Esophagus squamous epithelium (tissue), 5 donors: ENCODE measurements at places on chromosomes 4 and X.

GRCh38 chr4:100162027-100162685, 28.1 kb downstream of the DDIT4L start:
- no peak for DNase-seq

DNA sequence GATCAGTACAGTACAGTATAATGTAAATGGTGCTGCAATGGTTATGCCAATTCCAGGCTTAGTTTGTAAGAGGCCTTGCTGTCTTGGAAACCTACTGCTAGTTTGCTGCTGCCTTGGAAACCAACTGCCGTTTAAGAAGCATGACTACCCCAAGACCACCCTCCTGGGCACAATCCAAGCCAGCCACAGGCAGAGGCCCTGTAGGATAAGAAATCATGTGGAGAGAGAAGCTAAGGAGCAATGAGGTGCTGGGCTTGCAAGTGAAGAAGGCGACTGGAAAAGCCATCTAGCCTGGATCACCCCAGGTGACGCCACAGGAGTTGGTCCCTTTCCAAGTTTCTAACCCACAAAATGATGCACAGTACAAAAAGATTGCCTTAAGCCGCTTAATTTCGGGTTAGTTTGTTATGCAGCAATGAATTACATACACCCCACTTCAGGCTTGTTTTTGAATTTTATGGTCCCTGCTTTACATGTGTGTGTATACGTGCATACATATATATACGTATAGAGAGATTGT, 16.9 kb downstream of the ZFP42 start:
- DNase-seq: no peak

GRCh38 chrX:318739-319578, at the start of gene GTPBP6:
TSS of gene GTPBP6 (minus strand) at chrX:318796. CDS start at chrX:318787, 9 bp downstream.
- DNase-seq: no peak

GRCh38 chrX:78957049-78957767, 12.0 kb downstream of the P2RY10 start:
- DNase-seq: no peak

- no peak for DNase-seq
Measured at GRCh38 chr4:89586318-89586717, 250.6 kb downstream of the SNCA start.

DNA sequence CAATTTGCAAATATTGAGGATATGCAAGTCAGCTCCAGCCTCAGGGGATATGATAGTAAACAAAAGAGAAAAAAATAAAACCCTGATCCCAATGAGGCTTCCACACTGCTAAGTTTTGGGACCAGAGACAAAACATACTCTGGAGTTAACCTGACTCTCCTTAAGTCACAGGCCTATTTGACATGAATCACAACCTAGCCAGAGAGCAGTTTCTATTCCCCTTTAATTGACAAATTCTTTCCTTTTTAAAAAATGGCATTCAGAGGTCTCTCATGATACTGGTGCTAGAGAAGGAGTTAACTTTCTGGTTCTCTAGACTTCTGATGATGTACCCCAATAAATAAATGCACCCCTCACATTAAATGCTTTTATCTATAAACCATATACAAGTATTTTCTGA, 8.8 kb downstream of the ACSL1 start:
- DNase-seq: no peak

DNA sequence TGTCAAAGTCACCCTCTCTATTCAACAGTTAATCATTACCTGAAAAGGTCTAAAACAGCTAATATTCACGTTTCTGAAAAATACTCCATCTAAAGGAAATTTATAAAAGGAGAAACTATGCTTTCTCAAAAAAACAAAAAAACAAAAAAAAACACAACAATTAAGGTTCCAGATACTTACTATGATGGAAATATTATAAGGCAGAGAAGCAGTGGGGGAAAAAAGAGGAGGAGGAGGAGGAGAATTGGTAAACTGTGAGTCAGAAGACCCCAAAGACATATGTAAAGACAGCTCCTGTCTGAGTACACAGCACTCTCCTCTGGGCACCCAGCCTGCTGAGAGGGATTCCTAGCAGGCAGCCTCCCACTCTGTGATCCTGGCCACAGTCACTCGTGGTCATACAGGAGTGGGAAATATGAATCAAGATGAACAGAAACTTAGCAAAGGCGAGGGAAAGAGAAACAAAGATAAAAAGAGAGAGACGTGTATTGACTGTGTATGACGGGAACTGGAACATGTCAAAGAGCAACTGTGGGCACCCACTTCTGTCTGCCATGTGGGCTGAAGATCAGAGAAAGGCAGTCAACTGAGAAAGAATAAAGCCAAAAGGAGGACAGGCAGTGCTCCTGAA, 12.5 kb downstream of the KLHL15 start:
- no peak for DNase-seq

GRCh38 chr4:88009871-88010270, 2.4 kb downstream of the PKD2 start:
- DNase-seq: no peak

DNA sequence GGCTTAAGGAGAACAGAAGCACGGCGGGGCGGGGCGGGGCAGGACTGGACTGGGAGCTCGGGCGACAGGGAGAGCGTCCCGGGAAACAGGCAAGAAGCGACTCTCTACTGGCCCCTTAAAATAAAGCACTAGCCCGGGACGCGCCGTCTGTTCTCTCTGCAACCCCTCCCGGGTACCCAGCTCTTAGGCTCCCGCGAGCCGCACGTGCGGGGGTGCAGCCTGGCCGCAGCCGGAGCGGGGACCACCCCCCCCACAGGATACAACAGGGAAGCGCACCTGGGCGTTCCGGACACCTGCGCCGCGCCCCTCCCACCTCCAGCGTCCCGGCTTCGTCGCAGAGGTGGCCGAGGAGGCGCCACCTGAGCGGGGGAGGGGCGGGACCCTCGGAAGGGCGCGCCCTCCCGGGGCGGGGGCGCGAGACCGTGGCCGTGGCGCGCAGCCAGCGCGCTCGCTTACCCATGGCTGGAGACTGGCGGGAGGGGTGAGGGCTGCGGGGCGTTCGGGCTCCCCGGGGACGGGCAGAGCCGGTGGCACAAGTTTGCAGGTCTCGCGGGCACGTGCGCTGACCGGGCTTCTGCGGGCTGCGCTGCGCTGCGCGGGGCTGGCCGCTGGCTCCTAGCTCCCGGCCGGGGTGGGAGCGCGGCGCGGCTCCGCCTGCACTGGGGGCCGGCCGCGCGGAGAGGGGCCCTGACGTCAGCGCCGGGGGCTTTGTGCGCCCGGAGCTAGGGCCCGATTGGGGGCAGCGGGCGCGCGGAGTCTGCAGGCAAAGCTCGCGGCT, 91.5 kb downstream of the GEMIN8 start:
- DNase-seq: no peak

GRCh38 chr4:79980448-79980847, 92.6 kb downstream of the ANTXR2 start:
- no peak for DNase-seq

GRCh38 chr4:160182727-160183126, 1079.8 kb downstream of the RAPGEF2 start:
- no peak for DNase-seq

DNA sequence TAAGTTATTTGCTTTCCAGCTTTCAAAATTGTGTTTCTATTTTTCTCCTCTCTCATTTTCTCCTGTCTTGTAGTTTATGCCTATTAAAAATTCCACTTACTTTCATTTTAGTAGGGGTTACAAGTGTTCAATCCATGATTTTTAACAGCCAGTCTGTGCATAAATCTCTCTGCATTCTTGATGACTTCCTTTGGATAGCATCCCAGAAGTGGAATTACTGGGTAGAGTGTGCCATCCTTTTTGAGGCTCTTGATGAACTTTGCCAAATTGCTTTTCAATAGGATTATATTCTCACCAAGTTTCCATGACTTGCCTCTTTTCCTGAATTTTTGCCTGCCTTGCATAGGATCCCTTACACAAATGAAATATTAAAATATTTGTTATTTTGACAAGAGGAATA, 58.5 kb downstream of the DIPK2B start:
- no peak for DNase-seq

DNA sequence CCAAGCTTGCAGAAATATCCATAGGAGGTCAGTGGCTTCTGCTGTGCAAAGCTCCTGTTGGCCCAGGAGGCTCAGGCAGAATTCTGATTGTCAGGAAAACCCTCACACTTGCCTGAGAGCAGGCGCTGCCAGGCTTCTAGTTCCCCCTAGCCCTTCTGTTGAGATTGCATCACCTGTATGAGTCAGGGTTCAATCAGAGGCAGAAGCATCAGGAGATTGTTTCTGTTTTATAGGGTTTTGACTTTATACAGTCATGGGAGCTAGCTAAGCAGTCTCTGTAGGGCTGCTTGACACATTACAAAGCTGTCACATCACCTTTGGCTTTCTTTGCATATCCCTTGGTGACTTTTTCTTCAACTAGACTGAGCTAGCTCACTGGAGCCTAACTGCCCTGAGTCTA, 27.8 kb downstream of the DIPK2B start:
- DNase-seq: no peak

- no peak for DNase-seq
Measured at GRCh38 chr4:8239661-8240060, 29.9 kb upstream of the HTRA3 start.

- no peak for DNase-seq
Measured at GRCh38 chr4:16677001-16677944, 221.2 kb downstream of the LDB2 start.

GRCh38 chr4:152780267-152780778, 569 bp downstream of the ARFIP1 start:
- no peak for DNase-seq

DNA sequence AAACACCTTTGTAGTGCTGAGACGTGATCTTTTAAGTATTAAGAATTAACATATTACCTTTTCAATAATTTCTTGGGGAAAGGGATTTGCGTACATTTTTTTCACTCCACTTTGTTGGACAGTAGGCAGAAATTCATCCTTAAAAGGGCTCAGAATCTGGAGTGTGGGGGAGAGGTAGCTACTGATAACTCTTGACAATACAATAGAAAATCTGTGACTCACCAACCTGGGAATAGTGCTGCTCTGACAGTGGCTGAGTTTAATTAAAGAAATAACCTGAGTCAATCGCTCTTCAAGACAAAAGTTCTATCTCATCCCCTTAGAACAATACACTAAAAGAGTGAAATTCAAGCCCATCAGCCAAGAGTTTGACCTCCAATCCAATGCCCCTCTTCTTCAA, 60.2 kb downstream of the SLC9A7 start:
- DNase-seq: no peak

- no peak for DNase-seq
Measured at GRCh38 chrX:70427365-70427764, 4.3 kb downstream of the GDPD2 start.

DNA sequence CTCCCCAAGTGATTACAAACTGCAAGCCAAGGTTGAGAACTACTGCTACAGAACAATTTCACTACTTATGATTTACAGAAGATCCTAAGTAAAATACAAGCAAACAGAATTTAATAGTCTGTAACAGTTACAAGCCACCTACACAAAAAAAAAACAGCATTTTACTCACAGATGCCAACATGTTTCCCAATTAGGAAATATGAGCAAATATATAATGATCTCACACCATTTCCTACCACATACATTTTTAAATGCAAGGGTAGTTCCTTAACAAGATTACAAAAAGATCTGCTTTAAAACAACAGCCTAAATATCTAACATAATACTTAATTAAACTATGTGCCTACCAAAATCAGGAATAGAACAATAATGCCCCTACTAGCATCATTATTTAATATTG, 63.4 kb downstream of the EFHC2 start:
- no peak for DNase-seq

- DNase-seq: no peak
Measured at GRCh38 chrX:47619486-47620302, at the start of gene SYN1. TSS of gene SYN1 (minus strand) at chrX:47619857. CDS start at chrX:47619728, 129 bp downstream.

DNA sequence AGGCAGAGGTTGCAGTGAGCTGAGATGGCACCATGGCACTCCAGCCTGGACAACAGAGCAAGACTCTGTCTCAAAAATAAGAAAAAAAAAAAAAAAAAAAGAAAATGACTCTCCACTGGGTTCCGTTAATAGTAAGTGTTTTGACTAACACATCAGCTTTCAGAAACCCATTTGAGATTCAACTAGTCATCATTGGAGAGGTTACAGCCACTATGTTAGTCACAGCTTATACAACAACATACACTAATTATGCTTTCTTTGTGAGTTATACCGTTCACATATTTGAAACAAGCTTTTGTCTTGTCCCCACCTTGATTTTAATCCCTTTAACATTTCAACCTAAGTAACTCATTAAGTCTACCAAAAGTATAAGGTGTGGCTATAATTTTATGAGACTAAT, 48.2 kb downstream of the HADH start:
- DNase-seq: no peak
